Kidney (tissue), 22 donors: ENCODE measurements at places on chromosomes 3 and 15. TPM values are rescaled to one million over a fixed set of nuclear protein-coding genes. Genes with fewer than 3 reads are reported as not detected.

Gene MGLL
- 74.2 TPM for polyA plus RNA-seq

DNA sequence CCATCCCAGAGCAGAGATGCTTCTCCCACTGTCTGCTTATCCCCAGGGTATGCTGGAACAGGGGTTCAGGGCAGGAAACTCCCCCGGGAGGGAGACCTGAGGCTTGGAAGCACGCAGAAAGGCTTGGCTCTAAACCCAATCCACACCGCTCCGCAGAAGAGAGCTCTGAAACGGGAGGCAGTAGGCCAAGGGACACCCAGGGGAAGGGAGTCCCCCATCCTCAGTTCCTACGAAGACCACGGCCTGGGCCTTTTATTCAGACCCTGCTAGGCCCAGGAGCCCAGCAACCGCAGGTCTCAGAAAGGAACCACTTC lies 1.8 kb upstream of the HAPLN3 start:
- DNase-seq: no peak

- DNase-seq: no peak
Observed at GRCh38 chr15:64426845-64427465, 33.4 kb upstream of the ZNF609 start.

Gene RAD18
- 3.1 TPM for polyA plus RNA-seq

Gene XCR1
- not detected for polyA plus RNA-seq

DNA sequence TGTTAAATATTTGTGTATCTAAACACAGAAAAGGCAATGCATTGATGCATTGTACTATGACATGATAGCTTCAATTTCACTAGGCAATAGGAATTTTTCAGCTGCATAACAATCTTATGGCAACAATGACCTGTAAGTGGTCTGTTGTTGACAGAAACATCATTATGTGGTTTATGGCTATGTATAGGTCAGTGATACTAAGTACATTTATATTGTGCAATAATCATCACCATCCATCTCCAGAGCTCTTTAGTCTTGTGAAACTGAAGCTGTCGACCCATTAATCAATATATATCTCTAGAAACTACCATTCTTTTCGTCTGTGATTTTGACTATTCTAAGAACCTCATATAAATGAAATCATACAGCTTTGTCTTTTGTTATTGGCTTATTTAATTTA lies 200.1 kb upstream of the ZNF717 start:
- no peak for DNase-seq

Gene SAMD7
- not detected for polyA plus RNA-seq

Gene DNAH1
- 1.7 TPM for polyA plus RNA-seq

DNA sequence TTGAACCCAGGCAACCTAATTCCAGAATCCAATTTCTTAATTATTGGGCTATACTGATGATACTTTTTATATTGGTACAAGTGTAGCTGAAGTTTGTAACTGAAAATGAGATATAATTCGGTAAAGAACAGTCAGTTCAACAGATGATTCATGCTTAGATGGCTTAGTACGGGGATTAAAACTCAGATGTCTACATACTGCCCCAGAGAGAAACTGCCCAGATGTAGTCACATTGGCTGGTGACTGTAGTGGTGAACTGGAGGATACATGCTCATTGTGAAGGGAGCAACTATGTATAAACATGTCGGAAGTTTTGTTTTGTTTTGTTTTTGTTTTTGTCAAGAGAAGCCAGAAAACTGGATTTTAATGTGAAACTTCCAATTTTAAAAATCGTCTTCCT lies 179.6 kb downstream of the ADAMTSL3 start:
- no peak for DNase-seq
